ENCODE measurements at places on chromosomes 1 and 21.
A peak's percentile ranks its signal among the peaks of the same experiment; 100 is the strongest.

DNA sequence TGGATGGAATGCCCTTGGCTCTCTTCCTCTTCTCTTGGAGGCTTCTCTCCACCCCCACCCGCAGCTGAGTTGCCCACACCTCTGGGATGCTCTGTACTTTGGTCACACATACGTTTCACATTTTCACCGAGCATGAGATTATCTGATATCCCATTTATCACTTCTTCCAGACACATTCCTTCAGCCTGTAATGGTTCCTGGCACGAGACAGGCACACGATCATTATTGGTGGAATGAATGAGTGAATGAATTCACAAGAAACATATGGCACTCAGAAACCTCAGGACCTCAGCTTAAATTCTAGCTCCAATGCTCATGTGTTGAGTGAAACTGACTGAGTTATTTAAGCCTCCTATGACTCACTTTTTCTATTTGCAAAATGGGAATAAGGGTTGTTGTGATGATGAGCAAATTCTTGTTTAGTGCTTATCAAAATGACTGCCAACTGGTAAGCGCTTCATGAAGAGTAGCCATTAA is 242.7 kb upstream of the JUN start:
- DNase-seq = no peak

DNA sequence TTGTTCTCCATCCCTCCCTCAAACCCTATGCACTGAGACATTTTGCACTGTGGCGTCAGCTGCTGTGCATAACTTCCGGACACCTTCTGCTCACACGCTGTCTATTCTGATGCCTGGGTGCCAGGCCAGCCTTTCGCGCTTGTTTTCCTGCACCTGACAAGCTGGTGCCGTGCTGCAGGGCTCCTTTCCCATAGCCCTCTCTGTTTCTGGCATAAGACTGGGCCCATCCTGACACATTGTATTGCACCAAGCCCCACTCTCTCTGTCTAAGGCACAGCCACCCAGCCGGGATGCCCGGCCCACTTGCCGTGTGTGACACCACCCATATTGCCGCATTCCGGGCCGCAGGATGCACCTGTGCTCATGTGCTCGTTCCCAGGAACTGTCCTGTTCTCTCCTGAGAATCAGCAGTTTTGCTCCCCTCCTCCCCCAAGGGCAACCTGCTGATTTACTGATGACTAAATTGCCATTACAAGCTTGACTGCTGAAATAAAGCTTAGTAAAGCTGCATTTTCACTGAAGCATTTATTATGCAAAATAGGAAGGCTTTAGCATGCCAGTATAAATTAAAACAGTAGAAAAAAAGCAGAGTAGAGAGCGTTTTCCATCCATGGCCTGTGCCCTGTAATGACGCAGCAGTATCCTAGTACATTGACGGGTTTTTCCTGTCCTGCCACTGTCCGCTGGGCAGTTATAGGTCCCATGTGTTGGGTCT is 88.0 kb downstream of the CD247 start:
- no peak for DNase-seq

GRCh38 chr1:180175291-180175690 is 20.6 kb downstream of the QSOX1 start:
- no peak for DNase-seq

- DNase-seq = no peak
Measured at GRCh38 chr1:193042766-193043691, 16.1 kb downstream of the UCHL5 start.

DNA sequence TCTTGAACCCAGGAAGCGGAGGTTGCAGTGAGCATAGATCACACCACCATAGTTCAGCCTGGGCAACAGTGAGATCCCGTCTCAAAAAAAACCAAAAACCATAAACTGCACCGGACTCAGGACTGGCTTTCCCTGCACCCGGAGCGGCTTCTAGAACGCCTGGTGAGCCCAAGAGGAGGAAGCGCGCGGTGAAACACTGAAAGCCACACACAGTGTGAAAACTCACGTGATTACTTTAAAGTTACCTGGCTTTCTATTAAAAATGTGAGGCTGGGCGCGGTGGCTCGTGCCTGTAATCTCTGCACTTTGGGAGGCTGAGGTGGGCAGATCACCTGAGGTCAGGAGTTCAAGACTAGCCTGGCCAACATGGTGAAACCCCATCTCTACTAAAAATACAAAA is 7.0 kb upstream of the TRAPPC10 start:
- DNase-seq = no peak

- no peak for DNase-seq
Measured at GRCh38 chr1:29801003-29801402, 564.7 kb downstream of the PTPRU start.

- no peak for DNase-seq
Measured at GRCh38 chr21:38811257-38811656, 5.5 kb downstream of the ETS2 start.

- no peak for DNase-seq
Measured at GRCh38 chr1:85028151-85028550, 20.1 kb downstream of the MCOLN3 start.

DNA sequence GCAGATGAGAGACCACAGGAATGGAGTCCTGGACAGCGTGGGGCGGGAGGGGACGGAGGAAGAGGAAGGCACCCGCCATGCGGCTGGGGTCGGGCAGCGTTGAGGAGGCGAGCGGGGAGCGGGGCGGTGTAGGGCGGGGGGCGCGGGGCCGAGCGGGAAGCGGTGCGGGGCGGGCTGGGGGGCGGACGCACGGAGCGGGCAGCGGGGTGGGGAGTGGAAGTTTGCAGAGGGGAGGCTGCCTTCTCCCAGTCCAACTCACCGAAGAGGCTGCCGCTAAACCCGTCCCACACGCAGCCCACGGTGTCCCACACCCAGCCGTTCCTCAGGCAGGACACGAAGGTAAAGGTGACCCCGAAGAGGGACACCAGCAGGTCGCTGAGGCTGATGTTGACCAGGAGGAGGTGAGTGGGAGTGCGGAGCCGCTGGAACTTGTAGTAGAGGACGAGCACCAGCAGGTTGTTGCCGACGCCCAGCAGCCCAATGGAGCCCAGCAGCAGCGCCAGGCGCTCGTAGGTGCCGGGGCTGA is 483 bp downstream of the CHML start:
- no peak for DNase-seq

DNA sequence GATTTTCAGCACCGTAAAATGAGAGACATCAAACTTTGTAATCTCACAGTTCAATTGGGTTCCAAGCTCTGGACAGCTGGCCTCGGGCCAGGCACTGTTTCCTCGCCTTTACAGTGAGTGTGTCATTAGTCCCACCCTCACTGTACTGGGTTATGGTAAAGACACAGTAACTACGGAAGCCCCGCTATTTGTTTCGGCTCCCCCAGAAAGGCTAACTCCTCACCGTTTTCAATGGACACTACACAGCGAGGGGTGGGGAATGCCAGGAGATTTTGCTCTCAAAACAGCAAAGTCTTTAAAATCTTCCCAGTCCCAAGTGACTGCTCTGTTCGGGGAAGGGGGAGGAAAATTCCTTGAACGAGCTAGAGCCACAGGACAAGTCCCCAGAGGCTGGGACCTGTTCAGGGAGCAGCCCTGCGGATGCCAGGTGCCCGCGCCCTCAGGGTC is 757 bp upstream of the SPSB1 start:
- no peak for DNase-seq

DNA sequence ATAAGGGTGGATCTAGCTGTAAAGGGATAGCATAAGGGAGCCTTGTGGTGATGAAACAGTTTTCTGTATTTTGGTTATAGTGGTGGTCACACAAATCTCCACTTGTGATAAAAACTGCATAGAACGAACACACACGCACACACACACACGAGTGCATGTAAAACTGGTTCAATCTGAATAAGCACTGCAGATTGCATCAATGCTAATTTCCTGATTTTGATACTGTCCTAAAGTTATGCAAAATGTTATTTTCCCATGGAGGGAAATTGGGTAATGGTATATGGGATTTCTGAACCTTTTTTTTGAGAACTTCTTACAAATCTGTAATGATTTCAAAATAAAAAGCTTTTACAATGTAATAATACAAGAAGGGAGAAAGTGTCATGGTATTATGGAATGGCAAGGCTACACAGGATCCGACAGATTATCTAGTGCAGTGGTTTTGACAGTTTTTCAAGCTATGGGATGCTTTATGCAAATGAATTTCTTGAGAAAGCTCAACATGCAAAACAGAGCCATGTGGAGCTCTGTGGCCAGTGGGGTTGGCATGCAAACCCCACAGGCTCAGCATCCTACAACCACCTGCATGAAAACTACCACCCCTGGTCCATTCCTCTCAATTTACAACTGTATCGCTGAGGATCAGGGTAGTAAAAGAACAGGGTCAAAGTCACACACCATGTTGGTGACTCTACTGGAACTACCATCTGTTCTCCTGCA is 18.8 kb downstream of the SLC41A1 start:
- no peak for DNase-seq

DNA sequence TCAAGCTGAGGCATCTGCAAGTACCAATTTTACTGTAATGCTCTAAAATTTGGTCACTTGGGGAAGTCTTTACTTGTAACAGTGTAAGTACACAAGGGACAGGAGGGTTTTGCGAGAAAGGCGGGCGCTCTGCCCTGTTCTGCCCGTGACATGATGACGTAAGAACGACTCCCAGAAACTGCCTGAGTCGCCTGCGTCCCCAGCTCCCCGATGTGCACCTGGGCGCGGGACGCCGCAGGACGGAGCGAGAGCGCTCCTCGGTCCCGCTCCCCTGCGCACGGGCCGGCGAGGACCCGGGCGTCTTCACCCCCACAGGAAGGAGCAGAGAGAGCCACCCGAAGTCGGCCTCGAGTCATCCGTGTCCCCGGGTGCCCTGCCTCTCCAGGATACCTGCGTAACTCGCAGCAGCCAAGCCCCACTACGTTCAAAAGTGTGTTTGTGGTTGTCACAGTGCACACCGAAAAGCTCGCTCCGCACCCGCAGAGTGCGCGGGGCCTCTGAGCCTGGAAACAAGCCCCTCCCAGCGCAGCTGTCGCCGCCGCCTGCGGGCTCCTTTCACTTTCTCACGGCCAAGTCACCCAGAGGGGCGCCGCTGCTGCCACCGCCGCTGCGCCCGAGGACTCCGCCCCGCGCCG is 3.3 kb upstream of the ZBTB18 start:
- peak; percentile 82 for DNase-seq

DNA sequence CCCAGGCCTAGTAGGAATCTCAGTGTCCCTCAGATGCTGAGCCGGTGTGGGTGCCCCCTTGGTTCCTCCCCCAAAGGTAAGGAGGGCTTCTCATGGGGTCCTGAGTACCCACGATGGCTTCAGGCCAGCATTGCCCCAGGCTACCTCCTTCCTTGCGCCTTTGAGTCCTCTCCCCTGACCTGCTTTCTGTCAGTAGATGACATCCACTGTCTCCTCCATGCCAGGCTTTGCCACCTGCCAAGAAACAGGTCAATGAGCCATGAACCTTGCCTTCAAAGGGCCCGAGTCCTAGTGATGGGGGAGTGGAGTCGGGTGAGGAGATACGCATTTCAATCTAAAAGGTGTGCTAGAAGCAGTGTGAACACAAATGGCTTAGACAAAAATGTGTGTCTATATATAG is 15.6 kb downstream of the WNT4 start:
- no peak for DNase-seq

- no peak for DNase-seq
Measured at GRCh38 chr1:5915587-5916571, 76.3 kb downstream of the NPHP4 start.

- no peak for DNase-seq
Measured at GRCh38 chr1:21670059-21670881, 1.1 kb upstream of the RAP1GAP start.

GRCh38 chr1:147786536-147786935 is 26.1 kb upstream of the GJA5 start:
- no peak for DNase-seq

DNA sequence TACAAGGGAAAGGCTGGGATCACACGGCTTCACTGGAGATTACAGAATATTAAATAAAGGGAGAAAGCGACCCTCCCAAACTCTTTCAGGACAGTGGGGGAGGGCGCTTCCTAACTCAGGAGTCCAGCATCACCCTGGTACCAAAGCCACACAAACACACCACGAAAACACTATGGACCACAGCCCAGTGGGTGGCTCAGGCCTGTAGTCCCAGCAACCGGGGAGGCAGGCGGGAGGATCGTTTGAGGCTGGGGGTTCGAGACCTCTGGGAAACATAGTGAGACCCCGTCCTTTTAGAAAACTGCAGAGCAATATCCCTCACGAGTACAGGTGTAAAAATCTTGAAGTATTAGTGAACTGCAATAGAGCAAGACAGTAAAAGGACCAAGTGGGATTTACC is 16.0 kb downstream of the TRIM11 start:
- DNase-seq = no peak

DNA sequence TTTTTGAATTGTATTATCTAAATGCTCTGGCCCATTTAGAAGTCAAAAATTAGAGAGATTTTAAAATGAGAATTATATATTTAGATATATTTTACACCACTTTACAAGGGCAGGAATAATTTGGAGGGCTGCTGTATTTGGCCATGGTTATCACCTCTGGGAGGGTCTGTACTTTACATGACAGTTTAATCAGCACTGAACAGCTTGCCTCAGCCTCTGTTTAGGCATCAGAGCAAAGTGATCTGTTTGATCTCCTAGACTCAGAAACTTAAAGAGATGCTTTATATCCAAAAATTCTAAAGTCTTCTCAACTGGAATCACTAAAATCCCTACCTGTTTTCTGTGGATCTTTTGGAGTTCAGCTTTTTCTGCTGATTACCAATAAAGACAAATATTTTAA is 5.4 kb upstream of the SPTA1 start:
- DNase-seq = no peak

GRCh38 chr1:187517546-187517945 is 688.8 kb downstream of the PLA2G4A start:
- DNase-seq = no peak

GRCh38 chr1:210828996-210829596 is 304.9 kb downstream of the KCNH1 start:
- DNase-seq = no peak

GRCh38 chr1:224069138-224069537 is 44.8 kb upstream of the FBXO28 start:
- no peak for DNase-seq

DNA sequence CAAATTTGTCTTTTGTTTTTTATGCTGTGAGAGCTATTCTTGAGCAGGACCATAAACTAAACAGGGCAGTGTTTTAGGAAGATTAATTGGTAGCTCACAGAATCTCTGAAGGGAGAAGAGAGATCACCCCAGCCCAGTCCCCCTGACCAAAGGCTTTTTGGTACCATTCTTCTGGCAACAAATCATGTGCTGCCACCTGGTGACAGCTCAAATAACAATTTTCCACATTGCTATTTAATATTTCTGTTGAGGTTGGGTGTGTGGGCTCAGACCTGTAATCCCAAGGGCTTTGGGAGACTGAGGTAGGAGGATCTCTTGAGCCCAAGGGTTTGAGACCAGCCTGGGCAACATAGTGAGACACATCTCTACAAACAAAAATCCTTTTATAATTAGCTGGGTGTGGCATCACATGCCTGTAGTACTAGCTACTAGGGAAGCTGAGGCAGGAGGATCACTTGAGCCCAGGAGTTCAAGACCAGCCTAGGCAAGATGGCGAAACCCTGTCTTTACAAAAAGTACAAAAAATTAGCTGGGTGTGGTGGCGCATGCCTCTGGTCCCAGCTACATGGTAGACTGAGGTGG is 2.2 kb upstream of the TESK2 start:
- peak; percentile 33 for DNase-seq

DNA sequence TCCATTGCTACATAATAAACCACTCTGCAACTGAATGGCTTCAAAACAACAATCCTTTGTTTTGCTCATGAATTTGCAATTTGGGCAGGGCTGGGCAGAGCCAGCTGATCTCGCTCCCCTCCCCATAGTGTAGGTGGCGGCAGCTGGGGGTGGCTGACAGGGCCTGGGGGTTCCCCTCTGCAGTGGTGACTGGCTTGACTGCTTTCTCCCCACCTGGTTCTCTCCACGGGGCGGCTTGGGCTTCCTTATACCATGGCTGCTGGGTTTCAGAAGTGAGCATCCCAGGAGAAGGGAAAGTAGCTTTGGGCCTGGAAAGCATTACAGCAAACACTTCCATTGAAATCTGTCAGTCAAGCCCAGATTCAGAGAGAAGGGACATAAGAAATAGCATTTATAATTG is 129.7 kb upstream of the ZBTB40 start:
- DNase-seq = no peak
